Kidney epithelial cell (primary cell): ENCODE measurements at places on chromosomes 12 and 14.
A peak's percentile ranks its signal among the peaks of the same experiment; 100 is the strongest.

GRCh38 chr12:56129942-56130495 lies 2.0 kb downstream of the ESYT1 start:
- DNase-seq: no peak

- no peak for DNase-seq
Measured at GRCh38 chr14:75793806-75794205, 132.8 kb downstream of the TTLL5 start.

DNA sequence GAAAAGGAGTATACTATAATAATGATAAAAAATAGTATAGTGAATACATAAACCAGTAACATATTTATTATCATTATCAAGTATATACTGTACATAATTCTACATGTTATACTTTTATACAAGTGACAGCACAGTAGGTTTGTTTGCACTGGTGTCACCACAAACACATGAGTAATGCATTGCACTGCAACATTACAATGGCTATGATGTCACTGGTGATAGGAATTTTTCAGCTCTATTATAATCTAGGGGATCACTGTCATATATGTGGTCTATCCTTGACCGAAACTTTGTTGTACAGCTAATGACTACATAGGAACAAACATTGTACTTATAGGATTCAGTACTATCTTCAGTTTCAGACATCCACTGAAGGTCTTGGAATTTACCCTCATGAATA lies 165.8 kb upstream of the SYT1 start:
- peak; percentile 10 for DNase-seq

DNA sequence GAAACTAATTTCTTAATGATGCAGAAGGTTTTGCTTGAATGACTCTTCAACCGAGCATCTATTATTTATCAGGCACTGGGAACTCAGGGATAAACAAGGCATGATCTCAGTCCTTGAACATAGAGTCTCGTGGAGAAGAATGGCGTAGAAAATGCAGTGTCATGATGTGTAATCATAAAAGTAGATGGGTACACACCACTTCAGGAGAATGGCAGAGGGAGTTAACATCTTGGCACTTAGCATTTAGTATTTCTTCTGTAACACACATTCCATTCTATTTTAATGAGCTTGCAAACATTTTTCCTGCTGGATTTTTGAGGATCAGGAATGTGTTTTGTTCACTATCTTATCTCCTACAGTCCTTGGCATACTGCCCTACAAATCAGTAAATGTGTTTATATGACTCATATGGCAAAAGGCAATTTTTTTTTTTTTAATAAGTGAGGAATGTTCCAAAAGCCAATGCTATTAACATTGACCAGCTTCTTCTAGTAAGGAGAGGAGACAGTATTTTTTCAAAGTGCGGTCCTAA lies 3.8 kb downstream of the TXNRD1 start:
- DNase-seq: peak; percentile 55

DNA sequence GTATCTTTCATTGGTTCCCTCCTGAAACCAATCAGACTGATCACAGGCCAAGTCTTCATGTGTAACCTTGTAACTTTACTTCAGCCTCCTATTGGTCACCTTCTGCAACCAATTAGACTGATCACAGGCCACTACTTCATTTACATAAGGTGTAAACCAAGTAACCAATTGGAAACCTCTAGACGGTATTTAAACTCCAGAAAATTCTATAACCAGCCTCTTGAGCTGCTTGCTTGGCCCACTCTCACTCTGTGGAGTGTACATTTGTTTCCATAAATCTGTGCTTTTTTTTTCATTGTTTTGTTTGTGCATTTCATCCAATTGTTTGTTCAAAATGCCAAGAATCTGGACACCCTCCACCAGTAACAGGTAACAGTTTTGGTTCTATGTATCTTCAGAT lies 47.5 kb downstream of the EIF2S3B start:
- no peak for DNase-seq
